Activated T-cell treated with anti-CD3 and anti-CD28 coated beads, Interleukin-2, amount 50 U/mL, for 24 hours (primary cell): ENCODE measurements at places on chromosomes 16 and 17.
A peak's percentile ranks its signal among the peaks of the same experiment; 100 is the strongest.

DNA sequence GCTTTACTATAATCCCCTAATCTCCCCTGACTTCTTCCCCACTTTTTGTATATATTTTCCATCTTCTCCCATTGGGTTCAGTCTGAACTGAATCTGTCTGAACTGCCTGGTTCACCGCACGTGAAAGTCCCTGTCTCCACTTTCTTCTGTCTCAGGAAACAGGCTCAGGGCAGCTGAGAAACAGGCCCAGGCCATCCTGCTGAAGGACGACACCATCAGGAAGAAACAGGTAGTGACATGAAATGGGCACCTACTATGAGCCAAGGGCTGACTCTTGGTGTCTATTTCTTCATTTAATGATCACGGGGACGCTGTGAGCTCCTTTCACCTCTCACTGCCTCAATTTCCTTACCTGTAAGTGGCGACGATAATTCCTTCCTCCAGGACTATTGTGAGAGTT is 90.5 kb upstream of the HSBP1 start:
- no peaks in the 10 kb centered on the region for H3K4me1 ChIP-seq
- H3K27me3 ChIP-seq = no peaks in the 10 kb centered on the region
- no peak overlapping the region for H3K4me3 ChIP-seq

- H3K4me3 ChIP-seq = no peak overlapping the region
- H3K27me3 ChIP-seq = peaks cover 7% of the 10 kb centered on the region
- H3K36me3 ChIP-seq = no peaks in the 10 kb centered on the region
- no peak for DNase-seq
- H3K27ac ChIP-seq = no peak overlapping the region
Measured at GRCh38 chr17:78876094-78876597, 26.9 kb downstream of the CEP295NL start.

DNA sequence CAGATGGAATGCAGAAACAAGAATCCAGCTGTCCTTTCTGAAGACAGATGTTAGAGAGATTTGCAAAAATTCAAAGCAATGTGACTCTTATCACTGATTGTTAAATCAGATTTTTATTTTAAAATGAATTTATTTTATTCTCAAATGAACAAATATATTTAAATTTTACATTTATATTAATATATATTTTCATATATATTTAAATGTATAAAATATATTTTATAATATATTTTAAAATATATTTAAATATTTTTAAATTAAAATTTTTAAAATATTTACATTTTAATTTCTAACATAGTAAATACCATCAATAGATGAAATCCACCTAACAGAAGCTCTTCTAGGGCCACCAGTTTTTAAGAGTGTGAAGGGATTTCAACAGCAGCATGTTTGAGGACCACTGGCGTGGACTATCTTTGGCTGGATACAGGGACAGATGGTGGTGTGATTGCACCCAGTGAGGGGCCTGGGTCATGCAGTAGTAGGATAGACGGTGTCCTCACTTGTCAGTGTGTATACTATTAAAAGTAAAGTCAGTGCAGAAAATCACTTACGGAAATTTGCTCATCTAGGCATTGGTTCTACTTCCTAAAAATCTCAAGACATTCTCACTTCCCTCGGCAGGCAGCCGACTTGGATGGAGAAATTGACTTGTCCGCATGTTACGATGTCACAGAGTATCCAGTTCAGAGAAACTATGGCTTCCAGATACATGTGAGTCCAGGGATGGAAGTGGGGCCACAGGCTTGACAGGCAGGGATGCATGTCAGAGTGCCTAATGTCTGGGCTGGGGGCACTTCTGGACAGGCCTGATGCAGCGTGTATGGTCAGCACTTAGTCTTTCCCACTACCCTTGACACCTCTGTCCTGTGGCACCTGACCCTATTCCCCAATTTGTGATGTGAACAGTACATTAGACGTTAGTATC is 56.3 kb downstream of the PLD6 start:
- no peaks in the 10 kb centered on the region for H3K27me3 ChIP-seq
- no peak for DNase-seq

DNA sequence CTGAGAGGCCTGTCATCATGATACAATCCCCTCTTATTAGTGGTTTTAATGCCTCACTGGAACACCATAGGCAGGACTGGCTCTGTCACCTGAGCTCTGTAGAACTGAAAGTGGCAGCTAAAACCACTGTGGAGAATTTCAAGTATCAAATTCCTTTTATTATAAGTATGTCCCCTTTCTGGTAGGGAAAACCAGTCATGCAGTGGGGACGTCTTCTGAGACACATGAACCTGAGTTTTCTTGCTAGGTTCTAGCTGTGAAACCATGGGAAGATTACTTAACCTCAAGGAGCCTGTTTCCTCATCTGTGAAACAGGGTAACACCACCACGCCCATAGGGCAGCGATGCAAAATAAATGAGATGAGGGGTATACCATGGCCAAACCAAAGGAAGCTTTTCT is 4.7 kb downstream of the VAC14 start:
- peaks cover 32% of the 10 kb centered on the region for H3K4me1 ChIP-seq
- H3K27me3 ChIP-seq = no peaks in the 10 kb centered on the region
- H3K36me3 ChIP-seq = peaks cover 34% of the 10 kb centered on the region
- DNase-seq = no peak

GRCh38 chr17:37148156-37148555 is 199.4 kb downstream of the AATF start:
- peaks cover 6% of the 10 kb centered on the region for H3K4me1 ChIP-seq
- no peaks in the 10 kb centered on the region for H3K27me3 ChIP-seq
- no peak overlapping the region for H3K4me3 ChIP-seq
- no peak for DNase-seq

DNA sequence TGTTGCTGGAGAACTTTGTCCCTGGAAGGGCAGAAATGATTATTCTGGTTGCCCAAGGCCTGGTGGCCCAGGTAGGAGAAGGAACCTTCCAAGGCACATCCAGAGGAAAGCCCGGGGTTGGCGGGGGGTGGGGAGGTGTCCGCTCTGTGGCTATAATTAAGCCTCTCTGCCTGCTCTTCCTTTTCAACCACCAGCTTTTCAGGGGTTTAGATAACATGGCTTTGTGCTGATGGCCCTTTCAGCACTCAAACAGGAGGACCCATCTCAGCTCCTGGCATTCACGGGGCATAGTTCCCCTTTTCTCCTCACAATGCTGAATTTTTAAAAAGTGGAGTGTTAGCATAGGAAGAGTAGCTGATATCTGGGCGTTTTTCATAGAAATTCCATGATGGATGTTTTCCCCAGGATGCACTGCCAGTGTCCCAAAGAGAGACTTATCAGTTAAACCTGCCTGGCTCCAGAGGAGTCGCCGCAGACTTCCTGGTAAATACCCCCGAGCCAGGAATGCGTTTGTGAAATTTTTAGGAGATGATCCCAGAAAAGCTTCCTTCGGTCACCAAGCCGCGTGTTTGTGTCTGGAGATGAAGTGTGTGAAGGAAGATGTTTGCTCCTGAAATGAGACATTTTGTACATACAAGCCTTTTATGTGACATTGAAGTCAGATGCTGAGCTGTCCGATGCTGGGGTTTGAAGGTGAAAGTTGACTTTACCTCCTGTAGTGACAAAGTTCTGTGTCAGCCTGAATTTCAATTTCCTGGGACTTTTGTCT is 188.5 kb downstream of the MSI2 start:
- H3K4me3 ChIP-seq = no peak overlapping the region
- H3K27ac ChIP-seq = peak overlapping the region; percentile 59
- no peak for DNase-seq
- H3K4me1 ChIP-seq = peaks cover 83% of the 10 kb centered on the region
- peaks cover 8% of the 10 kb centered on the region for H3K36me3 ChIP-seq
- no peaks in the 10 kb centered on the region for H3K27me3 ChIP-seq
